Thyroid gland (tissue), 4 donors: ENCODE measurements at places on chromosomes 2 and 18. TPM values are rescaled to one million over a fixed set of nuclear protein-coding genes. Genes with fewer than 3 reads are reported as not detected.
A peak's percentile ranks its signal among the peaks of the same experiment; 100 is the strongest.

DNA sequence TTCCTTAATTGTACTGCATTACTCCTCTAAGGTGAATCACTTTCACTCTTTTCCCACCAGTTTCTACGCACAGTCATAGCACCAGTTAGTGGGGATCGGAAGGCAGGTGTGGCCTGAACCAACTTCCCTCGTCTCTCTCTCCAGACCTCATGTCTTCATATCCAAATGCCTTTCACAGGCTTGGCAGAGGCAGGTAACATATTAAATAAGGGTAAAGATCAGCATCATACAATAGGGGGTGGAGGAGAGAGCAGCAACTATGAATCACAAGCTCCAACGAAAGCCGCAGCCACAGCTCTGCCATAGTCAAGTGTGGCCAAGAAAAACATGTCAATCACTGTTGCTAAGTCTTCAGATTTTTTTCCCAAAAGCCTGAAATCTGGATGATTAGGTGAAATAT, 40.3 kb downstream of the AP1S3 start:
- no peak for DNase-seq

DNA sequence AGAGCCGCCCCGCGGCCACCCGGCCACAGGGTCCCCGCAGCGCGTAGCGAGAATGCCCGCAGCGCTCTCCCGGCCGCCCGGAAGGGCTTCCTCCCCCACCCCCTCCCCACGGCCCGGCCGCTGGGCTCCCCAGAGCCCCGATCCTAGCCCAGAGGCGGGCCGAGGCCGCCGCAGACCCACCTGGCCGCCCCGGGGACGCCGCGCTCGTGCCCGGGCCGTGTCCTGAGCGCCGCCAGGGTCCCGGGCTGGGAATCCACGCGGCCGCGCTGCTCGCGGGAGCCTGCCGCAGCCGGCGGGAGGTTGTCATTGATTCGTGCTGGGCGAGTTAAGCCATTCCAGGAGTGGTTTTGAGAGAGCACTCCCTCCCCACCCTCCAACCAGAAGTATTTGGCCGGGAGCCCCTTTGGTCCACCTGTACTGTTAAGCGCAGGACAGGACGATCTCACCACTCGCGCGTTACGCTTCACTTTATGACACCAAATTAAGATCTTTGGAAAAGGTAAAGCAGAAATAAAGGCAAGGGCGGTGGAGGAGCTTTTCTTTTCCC, 206.4 kb upstream of the SMAD2 start:
- peak; percentile 88 for DNase-seq

- DNase-seq = no peak
These were observed 156.6 kb upstream of the LHCGR start for GRCh38 chr2:48912110-48912509.

GRCh38 chr2:45470531-45470930, 140.5 kb downstream of the SRBD1 start:
- DNase-seq = peak; percentile 3

GRCh38 chr2:25333981-25334380, 7.7 kb downstream of the DNMT3A start:
- DNase-seq = no peak

- no peak for DNase-seq
These were observed 13.6 kb upstream of the TMEM185B start for GRCh38 chr2:120236791-120237190.

GRCh38 chr18:35197296-35197695, 43.5 kb upstream of the ZNF397 start:
- no peak for DNase-seq

DNA sequence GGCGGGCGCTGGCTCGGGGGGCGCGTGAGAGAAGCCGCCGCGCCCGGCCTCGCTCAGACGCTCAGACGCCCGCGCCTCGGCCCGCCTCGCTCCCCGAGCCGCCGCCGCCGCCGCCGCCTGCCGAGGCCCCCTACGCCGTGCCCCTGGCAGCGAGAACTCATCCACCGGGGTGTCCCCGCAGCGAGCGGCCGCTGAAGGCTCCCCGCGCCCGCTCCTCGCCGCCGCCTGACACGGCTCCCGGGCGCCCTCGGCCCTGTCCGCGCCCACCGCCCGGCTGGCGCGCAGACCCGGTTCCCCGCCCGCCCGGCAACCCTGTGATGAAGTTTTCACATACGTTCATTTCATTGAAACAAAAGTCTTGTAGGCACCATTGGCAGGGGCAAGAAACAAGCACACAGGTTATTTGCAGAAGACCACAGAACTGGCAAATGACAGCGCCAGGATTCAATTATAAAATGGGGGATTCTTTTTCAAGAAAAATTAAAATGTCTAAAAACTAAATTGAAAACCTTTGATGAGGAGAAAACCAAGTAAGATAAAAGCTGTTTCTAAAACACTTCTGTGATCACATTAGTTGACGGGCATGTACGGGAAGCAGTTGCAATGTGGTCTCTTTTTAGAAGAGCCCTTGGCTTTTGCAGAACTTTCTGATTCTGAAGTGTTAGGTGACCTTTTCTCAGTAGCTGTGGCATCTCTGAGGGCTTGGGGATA, 50.5 kb upstream of the TUBA3D start:
- DNase-seq = no peak

- no peak for DNase-seq
These were observed 38.1 kb upstream of the DAPL1 start for GRCh38 chr2:158756976-158757375.

GRCh38 chr2:238978497-238978896, 130.6 kb downstream of the TWIST2 start:
- no peak for DNase-seq

DNA sequence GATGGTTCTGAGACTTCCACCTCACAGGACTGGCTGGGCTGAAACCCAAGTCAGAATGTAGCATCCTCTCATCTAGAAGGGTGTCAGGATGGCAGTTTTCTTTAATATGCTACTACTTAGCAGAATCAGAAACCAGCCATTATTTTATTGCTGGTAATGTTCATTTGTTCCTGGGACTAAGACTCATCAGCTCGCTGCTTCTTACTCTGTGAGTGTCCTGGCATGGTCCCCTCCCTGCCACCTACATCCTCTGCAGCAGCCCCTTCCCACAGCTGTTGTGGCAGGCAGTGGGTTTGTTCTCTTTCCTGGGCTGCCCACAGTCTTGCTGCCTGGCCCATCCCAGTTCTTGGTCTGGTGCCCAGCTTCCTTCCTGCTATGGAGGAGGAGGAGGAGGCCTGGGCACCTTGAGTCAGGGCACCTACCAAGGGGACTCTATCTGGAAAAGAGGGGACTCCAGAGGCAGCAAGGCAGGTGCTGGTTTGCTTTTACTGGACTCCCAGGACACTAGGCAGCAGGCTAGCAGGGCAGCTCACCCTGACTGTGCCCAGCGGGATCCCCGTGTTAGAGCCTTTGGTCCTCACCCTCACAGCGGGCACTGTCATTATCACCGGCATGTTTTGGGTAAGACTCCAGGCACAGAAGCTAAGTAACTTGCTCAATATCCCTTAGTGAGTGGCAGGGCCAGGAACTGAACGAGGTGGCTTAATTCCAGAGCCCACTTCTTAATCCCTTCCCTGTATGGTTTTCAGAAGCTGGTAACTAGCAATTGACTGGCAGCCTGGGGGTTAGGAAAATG, 62.1 kb downstream of the LRRFIP1 start:
- DNase-seq = peak; percentile 66

GRCh38 chr18:77124452-77124922, 8.1 kb downstream of the MBP start:
- no peak for DNase-seq

- no peak for DNase-seq
These were observed 6.2 kb downstream of the ARMC9 start for GRCh38 chr2:231204581-231204980.

DNA sequence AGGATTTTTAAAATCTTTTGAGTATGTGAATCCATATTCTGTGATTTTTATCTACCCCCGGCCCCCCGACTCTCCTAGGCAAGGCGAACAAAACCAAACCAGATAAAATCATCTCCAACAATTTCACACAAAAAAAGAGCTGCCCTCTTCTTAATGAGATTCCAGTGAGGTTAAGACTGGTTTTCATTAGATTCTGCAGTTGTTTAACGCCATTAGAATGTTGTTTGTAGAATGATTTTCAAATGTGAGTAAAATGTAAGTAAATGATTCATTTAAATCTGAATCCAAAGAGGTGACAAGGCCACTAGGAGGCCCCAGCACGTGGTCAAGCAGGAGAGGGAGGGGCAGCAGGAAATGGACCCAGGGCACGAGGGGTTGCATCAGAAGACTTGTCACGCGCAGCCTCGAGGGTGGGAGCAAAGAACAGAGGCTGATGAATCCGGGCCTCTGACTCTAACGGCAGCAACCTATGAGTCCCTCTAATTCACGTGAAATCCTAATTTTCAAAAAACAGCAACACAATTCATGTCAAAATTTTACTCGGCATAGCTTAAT, 24.3 kb upstream of the KLHL29 start:
- DNase-seq = no peak

GRCh38 chr2:105144152-105144940, 97.2 kb upstream of the GPR45 start:
- no peak for DNase-seq

DNA sequence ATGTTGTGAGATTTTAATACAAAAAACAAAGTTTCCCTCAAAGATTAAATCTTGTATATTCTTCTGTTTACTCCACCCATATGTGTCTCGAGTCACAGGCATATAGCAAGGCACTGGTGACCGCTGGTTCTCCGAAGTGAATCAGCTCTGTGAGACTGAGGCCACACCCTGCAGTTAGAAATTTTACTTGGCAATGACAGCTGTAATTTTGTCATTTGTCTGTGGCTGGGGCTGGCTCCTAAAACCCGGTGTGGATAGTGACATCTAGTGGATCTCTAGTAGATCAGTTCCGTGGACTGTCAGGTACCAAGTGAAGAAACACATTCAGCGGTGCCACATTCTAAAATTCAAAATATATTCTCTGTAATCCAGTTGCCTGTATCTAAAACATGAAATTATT, 278.0 kb downstream of the NEDD4L start:
- peak; percentile 74 for DNase-seq

- no peak for DNase-seq
These were observed 990.2 kb downstream of the TSN start for GRCh38 chr2:122745603-122746002.

DNA sequence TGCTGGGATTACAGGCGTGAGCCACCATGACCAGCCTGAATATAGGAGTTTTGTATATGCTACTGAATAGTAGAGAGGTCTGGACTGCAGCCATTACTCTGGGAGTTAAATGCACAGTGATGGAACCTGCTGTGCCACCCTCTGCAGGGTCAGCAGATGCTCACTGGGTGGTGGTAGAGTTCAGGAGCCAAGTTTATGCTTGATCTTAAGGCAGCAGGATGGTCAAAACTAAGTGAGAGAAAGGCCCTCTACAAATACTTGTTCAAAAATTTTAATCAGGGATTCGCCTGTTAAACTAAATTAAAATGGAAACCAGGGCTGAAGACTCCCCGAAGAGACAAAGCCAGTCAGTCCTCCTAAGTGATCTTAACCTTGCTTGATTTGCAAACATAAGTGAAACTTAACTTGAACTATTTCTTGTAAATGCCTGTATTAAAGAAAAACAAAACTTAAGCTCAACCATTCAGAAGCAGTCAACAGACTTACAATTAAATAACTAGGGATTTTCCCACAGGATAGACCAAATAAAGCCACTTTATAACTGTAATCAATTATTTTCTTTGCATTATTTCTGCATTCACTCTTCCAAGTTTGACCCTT, 4.2 kb upstream of the WDFY1 start:
- no peak for DNase-seq

DNA sequence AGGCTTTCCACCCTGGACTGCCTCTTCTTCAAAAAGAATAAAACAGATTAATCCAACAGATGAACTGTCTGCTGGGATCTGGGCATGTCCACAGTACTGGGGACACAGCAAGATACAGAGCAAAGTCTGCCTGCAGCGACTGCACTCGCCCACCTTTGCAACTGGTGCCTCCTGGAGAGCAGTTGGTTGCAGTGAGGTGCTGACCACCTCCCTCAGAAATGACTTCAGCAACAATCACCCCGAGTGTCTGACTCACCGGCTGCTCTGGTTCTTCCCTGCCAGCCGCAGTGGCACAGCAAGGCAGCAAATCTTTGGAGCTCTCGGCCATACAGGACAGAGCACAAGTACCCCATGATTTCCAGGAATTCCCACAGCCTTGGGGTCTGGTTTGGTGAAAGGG, 179.7 kb downstream of the ANAPC1 start:
- DNase-seq = no peak

- no peak for DNase-seq
These were observed 121.0 kb downstream of the RBMS1 start for GRCh38 chr2:160372585-160372984.

DNA sequence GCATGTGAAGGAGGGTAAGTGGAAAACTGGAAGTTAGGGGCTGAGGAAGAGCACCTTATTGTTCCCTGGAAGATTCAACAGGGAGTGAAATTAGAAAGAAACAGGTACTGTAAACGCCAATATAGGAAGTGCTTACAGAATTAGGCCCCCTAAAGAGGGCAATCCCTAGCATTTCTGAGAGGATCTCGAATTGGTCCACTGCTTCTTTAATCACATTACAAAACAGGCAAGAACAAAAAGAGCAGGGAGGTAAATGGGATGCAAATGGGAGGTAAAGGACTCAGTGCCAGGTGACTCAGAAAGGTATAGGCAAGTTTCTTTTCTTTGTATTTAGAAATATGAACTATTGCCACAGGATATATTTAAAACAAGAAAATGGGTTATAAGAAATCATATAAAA, 116.4 kb upstream of the FANCL start:
- DNase-seq = no peak

DNA sequence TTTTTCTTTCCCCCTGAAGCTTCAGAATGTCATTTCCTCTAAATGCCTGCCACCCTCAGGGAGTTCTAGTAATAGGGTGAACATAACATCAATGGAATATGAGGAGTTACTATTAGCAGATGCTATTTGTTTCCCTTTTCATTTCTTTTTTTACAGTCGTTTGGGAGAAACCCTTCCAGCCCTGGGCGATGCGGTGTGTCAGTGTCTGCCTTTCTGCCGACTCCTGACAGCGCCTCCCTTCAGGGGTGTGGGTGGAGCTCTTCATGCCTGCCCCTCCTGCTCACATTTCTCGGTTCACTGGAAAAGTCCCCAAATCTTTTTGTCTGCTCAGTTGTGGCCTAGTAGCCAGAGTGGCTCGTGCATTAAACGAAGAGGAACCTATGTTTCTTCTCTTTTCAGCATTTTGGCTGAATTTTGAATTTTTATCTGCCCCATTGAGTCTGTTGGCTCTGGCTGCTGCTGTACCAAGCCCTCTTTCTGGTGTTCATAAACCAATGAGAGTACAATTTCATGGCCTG, 72.3 kb downstream of the FMNL2 start:
- DNase-seq = peak; percentile 69

DNA sequence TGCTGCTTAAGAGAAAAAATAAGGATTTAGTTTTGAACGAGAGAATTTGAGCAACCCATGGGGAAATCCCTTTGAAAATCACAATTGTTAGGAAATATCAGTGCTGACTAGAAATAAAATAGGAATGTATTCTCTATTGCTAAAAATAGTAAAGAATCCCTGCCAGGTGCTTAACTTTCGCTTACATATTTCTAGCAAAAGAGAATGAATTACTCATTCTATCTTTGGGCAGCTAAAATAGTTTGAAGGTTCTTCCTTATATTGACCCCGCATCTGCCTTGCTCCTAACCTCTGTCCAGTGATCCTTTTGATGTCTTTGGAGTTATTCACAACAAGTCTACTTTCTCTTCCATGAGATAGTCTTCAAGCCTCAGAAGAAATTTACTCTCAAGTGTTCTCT, 103.8 kb downstream of the PLCL1 start:
- DNase-seq = no peak

ACKR3 gene
- total RNA-seq = 68.5 TPM

IL1B gene
- not detected for total RNA-seq

REG1A gene
- total RNA-seq = not detected

PARD6G gene
- total RNA-seq = 42.6 TPM

NXPH2 gene
- not detected for total RNA-seq

PPP1R1C gene
- 2.8 TPM for total RNA-seq

CXCR4 gene
- 11.0 TPM for total RNA-seq

ALPI gene
- not detected for total RNA-seq

MBD2 gene
- 96.3 TPM for total RNA-seq

GPR39 gene
- total RNA-seq = 6.8 TPM

ZNF396 gene
- 14.2 TPM for total RNA-seq
